ENCODE measurements at places on chromosomes 2 and 18. TPM values are rescaled to one million over a fixed set of nuclear protein-coding genes. Genes with fewer than 3 reads are reported as not detected.

Gene VWC2L
- total RNA-seq: not detected

Gene HRH4
- total RNA-seq: not detected

Gene GCG
- not detected for total RNA-seq

Gene REG1B
- not detected for total RNA-seq

Data from A549 treated with GW870086 at 1 μM for 4 hours (cell line).